ENCODE measurements at places on chromosomes 2 and 18. TPM values are rescaled to one million over a fixed set of nuclear protein-coding genes. Genes with fewer than 3 reads are reported as not detected.

Gene TBR1
- 0.10 TPM for total RNA-seq

Gene FSHR
- total RNA-seq, result not detected

Gene SOX11
- total RNA-seq, result not detected

Gene ABHD1
- total RNA-seq, result not detected

Gene PXDN
- 560 TPM for total RNA-seq

Gene NPHP1
- 4.6 TPM for total RNA-seq

Gene PLEKHB2
- total RNA-seq, result 95.1 TPM

Gene SOWAHC
- total RNA-seq, result 6.2 TPM

Gene ABCG8
- total RNA-seq, result not detected

Gene PJVK
- total RNA-seq, result 0.98 TPM

Gene CNTNAP5
- total RNA-seq, result not detected

Gene NTSR2
- total RNA-seq, result not detected

Gene CROCC2
- not detected for total RNA-seq

Gene RAB17
- total RNA-seq, result 9.5 TPM

Gene FBXO41
- 0.33 TPM for total RNA-seq

Gene SNED1
- 59.8 TPM for total RNA-seq

Gene NEURL3
- not detected for total RNA-seq

Gene SERPINB4
- not detected for total RNA-seq

Gene MAB21L4
- total RNA-seq, result not detected

Gene TFPI
- 693 TPM for total RNA-seq

Gene ANKRD30B
- total RNA-seq, result not detected

Gene CFAP65
- not detected for total RNA-seq

Gene CFC1B
- total RNA-seq, result not detected

Gene DCDC2C
- total RNA-seq, result not detected

Gene BCL2L11
- total RNA-seq, result 9.0 TPM

Gene UGT1A3
- not detected for total RNA-seq

Gene RNMT
- 29.0 TPM for total RNA-seq

Gene BCL11A
- total RNA-seq, result 0.38 TPM

Gene IL1A
- 0.57 TPM for total RNA-seq

Gene DNAJC5G
- 0.98 TPM for total RNA-seq

Gene POTEJ
- 0.65 TPM for total RNA-seq

Gene UNC80
- not detected for total RNA-seq

Gene SGPP2
- total RNA-seq, result not detected

Gene CACNB4
- total RNA-seq, result 0.19 TPM

Gene LDAH
- 30.0 TPM for total RNA-seq

Gene LRRTM4
- not detected for total RNA-seq

Gene CD8A
- not detected for total RNA-seq

Gene ACVR1
- 21.2 TPM for total RNA-seq

Gene GALNT5
- total RNA-seq, result not detected

Gene TTLL4
- total RNA-seq, result 20.5 TPM

Gene CPO
- 0.19 TPM for total RNA-seq
